ENCODE measurements at places on chromosomes 5 and 9.
A peak's percentile ranks its signal among the peaks of the same experiment; 100 is the strongest.

GRCh38 chr5:170278611-170279458, 18.7 kb downstream of the LCP2 start:
- no peak for DNase-seq

DNA sequence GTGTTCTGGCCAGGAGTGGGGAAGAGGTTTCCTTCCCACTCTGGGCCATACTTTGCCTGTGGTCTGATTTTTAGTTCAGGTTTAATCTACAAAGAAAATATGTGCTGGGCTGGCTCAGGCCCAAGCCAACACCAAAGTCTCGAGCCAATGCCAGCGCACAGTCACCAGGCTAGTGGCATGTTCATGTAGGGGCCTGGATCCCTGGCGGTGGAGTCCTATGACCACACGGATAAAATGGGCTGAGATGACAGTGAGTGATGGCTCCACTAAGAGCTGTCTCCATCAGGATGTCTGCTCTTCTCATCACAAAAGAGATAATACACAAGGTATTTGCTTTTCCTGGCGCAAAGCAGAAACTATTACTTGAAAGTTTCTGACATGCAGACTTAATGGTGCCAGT, 92.9 kb upstream of the PTPN3 start:
- DNase-seq: no peak

- peak; percentile 51 for DNase-seq
These were observed 20.6 kb downstream of the DYNC2I2 start for GRCh38 chr9:128636024-128636390.

DNA sequence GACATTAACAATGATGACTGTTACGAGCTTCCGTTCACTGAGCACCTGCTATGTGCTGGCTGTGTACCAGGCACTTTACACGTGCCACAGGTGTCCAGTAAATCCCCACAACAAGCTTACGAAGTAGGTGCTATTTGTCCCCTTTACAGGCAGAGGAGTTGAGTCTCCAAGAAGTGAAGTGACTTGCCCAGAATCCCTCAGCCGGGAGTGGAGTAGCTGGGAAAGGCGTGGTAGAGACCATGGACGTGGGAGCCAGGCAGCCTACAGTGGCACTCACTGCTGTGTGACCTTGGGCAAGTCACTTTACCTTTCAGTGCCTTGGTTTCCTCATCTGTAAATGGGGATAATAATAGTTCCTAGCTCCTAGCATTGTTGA, 669 bp upstream of the AMBP start:
- no peak for DNase-seq

GRCh38 chr5:149780043-149780737, 50.1 kb downstream of the PPARGC1B start:
- DNase-seq: no peak

GRCh38 chr5:179577286-179577960, 27.1 kb downstream of the RUFY1 start:
- DNase-seq: no peak

DNA sequence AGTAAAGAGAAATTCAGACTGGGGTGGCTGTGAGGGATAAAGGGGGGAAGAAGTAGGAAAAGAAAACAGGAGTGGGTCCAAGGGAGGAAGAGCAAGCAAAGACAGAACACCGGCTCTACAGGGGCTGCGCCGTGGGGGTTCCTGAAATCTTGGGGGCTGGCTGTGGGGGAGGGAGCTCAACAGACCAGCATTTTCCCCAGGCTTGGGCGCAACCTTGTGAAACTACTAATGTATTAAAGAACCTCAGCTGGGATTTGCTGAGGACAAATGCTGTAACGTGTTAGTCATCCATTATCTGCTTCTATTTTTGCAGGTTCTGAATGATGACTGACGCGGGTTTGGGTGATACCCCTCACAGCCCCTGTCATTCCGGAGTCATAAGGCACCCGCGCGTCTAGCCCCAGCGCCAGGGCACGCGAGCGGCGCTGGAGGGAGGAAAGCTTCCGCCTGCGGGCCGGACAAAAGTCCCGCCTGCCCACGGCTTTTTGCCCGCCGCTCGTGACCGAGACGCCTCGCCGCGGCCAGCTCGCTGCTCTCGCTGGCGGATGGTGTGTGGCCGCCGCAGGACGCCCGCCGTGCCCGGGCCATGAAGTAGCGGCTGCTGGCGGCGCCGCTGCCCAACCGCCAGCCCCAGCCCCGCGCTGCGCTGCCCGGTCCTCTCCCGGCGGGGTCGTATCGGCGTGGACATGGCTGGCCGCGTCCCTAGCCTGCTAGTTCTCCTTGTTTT, 110.6 kb downstream of the PAM start:
- DNase-seq: peak; percentile 91

DNA sequence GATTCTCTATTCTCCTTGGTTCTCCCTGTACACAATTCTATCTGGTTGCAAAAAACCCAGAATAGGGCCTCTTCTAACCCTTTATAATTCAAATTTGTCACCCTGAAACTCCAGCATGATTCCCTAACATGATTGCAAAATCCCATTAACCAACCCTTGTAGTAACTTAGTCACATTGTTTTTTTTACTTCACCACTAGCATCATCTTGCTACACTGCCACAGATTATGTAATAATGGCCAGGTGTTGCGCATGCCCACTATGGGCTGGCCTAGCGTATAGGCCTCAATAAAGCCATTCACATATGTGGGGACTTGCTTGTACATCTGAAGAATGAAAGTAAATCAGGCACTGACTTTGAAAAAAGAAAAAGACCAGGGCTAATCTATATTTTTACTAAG, 25.7 kb downstream of the FAM170A start:
- DNase-seq: no peak

DNA sequence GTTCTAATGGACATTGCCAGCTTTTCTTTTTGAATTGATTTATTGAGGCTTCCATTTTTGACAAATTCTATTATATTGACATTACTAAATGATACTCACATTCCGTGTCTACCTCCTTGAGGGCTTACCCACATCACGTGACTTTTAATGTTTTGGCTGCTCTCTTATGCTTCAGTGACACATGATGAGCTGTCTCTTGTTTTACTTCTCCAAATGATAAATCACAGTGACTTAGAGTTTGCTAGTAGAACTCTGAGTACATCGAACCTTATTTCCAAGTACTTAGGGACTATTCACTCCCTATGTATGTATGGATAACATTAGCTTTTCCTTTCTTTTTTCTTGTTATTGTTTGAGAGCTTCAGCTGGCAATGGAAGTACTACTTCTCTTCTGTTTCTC, 169.8 kb upstream of the KCNN2 start:
- no peak for DNase-seq

DNA sequence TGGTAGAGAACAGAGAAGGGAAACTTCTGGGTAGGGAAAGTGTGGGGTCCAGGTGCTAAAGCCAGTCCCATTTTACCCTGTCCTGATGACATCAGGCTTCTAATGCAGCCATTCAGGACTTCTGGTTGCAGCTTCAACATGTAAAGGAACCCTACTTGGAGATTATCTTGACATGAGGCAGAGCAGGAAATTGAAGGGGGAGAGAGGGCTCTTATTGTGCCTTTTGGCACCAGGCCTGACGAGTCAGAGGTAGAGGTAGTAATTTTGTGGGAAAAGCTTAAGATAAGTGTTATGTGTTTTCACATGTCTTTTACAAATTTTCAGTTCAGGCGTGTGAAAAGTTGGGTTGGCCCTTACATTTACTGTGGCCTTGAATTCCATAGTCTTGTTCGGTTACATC, 102.4 kb upstream of the APC start:
- DNase-seq: no peak

- DNase-seq: no peak
These were observed 20.0 kb upstream of the GCNT1 start for GRCh38 chr9:76438841-76439588.

DNA sequence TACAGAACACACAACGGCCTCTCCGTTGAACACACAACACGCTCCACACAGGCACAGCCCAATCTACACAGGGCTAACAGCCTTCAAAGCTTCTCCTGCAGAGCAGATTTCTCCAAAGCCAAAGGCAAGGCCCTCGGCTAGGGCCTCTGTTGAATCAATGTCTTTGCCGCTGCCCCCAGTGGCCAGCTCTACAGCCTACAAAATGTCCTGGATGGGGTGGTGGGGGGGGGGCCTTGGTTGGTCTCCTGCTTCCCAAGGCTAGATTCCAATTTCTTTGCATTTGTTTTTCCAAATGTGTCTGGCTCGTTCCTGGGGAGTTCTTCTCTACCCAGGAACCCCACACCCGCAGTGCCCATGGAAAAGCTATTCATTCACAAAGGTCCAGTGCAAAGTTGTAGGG, 167.2 kb downstream of the PAX5 start:
- no peak for DNase-seq

- no peak for DNase-seq
These were observed 182.6 kb upstream of the TYRP1 start for GRCh38 chr9:12510551-12510950.

DNA sequence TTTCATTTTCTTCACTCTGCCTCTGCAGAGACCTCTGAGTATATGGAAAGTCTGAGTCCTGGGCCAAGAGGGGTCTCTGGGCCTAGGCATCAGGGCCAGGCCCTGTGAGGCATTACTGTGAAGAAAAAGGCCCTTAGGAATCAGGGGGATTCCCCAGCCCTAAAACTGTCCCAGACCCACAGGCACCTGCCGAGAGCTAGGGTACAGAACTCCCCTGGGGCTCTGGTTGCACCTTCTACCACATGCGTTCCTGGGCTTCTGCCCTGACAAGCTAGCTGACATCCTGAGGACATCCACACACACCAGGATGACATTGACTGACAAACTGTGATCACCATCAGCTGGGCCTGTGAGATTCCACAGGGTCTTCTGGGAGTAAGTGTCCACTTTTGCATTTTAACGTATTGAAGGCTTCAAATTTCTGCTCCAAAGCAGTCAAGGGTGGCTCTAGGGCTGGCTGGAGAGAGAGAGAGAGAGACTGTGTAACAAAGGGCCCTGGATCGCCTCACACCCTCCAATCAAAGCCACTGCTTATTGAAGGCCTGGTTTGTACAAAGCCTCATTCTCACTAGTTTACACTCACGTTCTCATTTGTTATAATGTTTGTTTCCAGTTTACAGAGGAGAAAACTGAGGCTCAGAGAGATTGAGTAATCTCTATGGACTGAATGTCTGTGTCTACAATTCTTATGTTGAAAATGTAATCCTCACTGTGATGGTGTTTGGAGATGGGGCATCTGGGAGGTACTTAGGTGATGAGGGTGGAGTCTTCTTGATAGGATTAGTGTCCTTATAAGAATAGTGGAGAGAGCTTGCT, 45.1 kb downstream of the TGFBI start:
- DNase-seq: no peak

DNA sequence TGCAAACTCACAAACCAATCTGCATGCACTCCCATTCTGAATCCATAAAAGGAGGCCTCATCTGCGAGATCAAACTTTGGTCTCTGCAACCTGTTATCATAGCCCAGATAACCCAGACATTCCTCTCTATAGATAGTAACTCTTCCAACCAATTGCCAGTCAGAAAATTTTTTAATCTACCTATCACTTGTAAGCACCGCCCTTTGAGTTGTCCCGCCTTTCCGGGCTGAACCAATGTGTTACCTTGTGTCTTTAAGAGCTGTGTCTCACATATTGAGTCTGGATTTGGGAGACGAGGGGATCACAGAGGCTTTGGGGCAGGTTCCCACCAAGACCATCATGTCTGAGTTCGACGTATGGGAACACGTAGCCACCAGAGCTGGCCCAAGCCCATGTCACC, 91.1 kb upstream of the PPP1R26 start:
- DNase-seq: no peak

DNA sequence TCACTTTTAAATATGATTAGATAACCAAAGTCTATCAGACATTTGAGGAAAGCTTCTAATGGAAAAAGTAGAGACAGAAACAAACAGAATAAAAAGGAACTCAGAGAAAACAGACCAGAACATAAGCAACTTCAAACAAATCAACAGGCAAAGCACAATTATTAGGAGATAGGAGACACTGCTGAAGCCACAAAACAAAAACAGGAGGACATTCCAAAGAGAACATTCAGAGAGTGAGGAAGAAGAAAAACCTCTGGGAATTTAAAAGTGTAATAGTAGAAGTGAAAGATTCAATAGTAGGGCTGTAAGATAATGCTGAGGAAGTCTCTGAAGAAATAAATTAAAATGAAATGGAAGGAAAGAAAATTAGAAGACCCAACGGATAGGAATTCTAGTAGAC, 83.2 kb upstream of the TBCA start:
- DNase-seq: no peak

DNA sequence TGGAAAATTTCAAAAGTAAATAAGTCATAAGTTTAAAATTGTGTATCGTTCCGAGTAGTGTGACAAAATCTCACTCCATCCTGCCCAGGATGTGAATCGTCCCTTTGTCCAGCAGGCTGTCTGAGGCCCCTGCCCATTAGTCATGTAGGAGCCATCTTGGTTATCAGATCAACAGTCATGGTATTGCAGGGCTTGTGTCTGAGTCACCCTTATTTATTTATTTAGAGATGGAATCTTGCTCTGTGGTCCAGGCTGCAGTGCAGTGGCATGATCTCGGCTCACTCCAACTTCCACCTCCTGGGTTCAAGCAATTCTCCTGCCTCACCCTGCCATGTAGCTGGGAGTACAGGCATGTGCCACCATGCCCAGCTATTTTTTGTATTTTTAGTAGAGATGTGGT, 30.2 kb downstream of the ITGA2 start:
- peak; percentile 84 for DNase-seq

GRCh38 chr9:122857815-122858214, 29.4 kb upstream of the PDCL start:
- DNase-seq: no peak

DNA sequence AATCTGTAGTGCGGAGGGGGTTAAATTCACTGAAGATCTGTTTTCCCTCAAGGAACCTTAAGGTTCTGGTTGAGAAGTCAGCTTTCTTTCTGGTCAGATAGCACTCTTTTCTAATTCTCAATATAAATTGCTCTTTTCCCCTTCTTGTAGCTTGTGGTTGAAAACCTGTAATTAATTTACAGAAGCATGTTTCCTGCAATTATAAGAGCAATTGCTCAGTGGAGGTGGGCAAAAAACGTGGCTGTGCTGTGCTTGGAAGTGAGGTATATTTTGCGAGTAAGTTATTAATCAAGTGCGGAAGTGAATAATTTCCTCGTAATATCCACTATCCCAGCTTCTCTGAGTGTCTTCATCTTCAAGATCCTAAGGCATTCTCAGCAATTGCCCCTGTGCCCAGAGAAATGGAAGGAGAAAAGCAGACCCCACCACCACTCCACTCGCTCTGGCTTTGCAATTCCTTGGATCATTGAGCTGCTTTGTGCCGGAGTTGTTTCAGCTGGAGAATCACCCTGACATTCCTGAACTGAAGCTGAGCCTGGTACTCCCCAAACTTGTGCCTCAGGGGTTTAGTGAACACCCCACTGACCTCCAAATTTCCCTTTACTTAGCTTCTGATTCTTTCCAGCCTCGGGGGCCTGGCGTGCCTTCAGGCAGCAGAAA, 140.6 kb downstream of the LRRC70 start:
- no peak for DNase-seq

DNA sequence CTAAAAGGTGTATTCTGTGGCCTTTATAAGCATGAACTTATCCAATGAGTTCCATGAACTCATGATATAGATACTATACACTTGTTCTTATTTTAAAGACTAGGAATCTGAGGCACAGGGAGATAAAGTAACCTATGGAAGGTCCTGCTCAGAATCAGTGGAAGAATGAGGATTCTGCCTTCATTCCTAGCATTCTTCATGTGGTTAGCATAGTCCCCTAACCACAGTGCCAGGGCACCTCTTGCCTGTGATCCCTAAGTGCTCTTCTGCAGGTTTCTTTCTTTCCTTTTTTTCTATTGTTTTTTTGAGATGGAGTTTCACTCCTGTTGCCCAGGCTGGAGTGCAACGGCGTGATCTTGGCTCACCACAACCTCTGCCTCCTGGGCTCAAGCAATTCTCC, 174.1 kb downstream of the C9orf152 start:
- DNase-seq: peak; percentile 65
